NCI-H2227 treated with DMSO at 0.1 percent for 48 hours (cell line): ENCODE measurements at places on chromosomes 5 and 9.
A peak's percentile ranks its signal among the peaks of the same experiment; 100 is the strongest.

- DNase-seq, result no peak
Observed at GRCh38 chr9:36221667-36222066, 30.9 kb downstream of the CLTA start.

- DNase-seq, result no peak
Observed at GRCh38 chr5:149337736-149338135, 7.6 kb upstream of the GRPEL2 start.

DNA sequence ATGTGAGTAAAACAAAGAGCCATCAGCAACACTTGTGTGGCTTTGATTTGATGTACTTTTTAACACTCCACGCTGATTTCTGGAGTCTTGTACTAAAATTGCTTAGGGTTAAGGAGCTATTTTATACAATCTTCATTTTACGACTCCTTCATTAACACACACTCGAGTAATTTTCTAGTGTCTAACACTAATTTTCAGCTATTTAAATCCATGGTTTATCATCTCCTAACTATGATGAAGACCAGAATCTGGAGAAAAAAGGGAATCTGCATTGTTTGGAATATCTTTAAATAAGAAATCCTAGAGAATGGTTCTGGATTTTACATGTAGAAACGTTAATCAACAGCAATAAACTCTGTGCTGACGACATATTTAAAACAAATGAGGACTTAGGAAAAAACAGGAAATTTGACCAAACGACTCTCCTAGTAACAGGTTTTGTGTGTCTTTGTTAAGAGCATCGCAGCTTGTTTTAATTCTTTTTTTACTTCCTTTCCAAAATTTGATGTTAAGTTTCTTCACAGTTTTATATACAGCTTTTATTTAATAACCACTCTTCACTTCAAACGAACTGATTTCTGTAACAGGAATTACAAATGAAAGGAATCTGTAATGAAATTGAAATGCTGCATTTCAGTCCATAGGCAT lies 138.5 kb downstream of the AOPEP start:
- no peak for DNase-seq

DNA sequence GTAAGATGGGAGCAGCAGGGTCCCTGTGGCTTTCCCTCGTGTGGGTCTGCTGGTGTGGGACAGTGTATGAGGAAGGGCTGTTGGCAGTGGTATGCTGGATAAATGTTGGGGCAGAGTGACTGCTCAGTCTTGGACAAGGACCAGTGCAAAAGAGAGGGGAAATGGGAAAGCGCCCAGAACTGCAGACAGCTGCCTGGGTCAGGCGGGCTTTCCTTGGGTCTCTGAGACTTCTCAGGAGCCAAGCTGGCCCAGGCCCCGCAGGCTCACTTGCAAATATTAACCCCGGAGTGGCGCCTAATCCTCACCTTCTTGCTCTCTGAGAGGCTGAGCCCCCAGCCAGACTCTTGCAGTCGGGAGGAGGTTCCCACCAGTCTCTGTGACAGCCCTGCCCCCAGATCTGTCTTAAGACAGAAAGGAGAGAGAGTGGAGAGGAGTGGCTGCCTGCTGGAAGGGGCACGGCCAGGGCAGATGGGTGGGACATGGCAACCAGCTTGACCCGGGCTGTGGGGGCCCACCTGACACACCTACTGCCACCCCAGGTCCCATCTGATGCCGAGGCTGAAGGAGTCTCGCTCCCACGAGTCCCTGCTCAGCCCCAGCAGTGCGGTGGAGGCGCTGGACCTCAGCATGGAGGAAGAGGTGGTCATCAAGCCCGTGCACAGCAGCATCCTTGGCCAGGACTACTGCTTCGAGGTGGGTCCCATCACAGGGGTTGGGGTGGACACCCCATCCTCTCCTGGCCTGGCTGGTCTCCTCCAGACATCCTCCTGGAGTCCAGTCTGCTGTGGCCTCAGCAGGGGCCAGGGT lies 105.2 kb downstream of the DAB2IP start:
- DNase-seq, result no peak

- DNase-seq, result no peak
Observed at GRCh38 chr5:176639981-176640380, 7.3 kb upstream of the TSPAN17 start.

DNA sequence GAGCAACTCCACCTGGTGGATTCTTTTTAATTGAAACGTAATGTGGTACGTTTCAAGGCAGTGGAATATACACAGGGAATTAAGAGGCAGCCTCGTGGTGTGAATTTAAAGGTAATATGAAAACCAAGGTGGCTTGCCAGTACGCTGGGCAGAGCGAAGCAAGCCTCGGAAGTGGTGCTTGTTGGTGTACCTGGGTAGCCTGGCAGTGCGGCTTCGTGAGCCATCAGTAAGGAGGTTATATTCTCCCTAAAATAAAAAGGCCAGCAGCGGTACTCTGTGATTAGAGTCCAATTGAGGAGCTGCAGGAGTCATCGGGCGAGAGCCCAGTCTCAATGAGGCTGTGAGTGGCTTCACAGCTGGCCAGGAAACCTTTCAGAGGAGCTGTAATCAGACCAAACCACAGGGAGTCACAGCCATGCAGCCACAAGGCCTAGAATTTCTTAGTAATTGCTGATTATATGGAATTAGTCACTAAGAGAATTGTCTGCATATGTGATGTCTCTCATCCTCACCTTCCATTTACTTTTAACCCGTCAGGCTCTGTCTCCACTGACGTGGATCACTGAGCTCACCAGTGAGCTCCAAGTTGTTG lies 57.7 kb downstream of the DCP2 start:
- peak; percentile 83 for DNase-seq

DNA sequence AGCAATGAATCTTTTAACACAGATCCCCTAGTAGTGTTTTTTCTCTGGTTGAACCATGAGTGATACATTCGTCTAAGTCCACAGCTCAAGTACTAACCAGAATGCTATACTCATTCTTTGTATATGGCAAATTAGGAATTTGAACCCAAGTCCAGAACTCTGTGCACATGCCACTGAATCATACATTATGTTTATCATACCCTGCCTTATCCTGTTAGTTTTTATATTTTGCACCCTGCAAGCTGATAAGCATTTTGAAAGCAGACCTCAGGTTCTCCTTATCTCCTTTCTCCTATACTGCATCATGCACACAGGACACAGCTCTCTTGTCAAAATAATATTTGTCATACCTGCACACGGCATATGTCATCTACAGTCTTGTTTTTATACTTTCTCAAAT lies 54.6 kb upstream of the ELL2 start:
- DNase-seq, result no peak

GRCh38 chr5:151902215-151902614 lies 22.4 kb downstream of the GLRA1 start:
- DNase-seq, result no peak

GRCh38 chr5:69309380-69309779 lies 23.2 kb downstream of the CCDC125 start:
- DNase-seq, result no peak

- DNase-seq, result no peak
Observed at GRCh38 chr9:102439583-102439982, 555.5 kb upstream of the CYLC2 start.

DNA sequence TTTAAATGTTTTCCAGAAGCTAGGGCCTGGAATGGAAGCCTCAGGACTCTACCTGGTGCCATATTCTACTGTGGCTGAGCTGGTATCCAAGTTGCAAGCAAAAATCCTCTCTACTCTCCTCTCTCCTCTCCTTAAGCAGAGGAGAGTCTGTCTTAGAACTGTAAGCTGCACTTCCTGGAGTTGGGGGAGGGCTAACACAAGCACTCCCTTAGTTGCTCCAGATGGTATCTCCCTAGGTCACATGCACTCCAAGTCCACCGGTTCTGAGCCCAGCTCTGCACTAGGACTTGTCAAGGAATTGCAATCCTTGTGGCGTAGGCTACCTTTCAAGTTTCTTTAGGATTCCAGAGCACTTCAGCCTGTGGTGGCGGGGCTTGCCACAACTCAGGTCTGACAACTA lies 513.9 kb upstream of the RGMB start:
- DNase-seq, result no peak

DNA sequence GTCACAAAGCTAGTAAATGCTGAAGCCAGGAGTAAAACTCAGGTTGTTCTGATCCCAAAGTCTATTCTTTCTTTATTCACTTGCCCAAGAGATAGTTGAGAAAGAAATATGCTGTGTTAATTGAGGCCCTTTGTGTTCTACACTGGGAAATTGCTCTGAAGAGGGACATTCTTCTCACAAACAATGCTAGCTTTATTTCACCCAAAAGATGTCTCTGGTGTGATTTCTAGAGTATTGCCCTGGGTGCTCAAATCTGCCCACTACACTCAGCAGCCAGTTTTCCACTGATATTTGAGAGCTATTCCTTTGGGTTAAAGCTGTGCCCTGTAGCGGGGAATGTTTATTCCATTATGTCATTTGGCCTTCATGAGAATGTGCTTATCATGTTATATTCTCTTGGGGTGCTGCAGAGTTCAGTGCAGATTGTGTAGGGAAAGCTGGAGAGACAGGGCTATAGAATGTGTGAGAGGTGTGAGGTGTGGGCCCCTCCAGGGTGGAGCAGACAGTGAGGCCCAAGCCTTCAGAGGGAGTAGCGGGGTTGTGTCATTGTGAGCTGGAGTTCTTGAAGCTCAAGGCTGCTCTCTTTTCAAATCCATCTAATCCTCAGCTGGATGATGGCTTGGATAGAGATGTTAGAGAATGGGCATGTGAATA lies 21.0 kb upstream of the C5orf63 start:
- DNase-seq, result no peak

- peak; percentile 13 for DNase-seq
Observed at GRCh38 chr9:93126825-93127368, 7.2 kb downstream of the NINJ1 start.

DNA sequence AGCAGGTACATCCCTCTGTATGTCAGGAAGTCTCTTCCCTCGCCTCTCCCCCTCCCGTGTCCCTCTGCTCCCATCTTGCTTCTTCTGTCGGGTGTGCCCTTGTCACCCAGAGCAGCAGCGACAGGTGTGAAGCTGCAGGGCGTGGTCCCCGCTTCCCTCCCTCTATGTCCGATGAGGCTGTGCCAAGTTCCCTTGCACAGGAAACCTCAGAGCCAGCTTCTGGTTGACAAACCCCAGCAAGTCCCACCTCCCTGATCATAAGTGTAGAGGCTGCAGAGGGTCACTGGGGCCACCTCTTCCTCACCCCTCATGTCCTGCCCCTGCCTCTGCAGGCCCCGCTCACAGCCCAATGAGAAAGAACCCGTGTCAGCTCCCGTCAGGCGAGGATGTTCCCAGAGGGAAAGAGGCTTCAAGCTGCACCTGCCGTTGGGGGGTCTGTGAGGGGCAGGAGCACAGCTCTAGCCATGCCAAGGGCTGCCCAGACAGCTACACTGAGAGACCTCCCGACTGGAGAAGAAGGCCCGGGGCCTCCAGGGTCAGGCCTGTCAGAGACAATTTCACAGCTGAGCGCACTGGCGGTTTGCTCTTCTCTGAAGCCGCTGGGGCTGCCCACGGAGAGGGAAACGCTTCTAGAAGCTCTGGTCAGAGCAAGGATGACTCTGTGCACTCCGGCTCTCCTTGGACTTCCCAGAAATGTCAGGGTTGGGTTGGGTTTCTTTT lies 73.3 kb downstream of the AK8 start:
- DNase-seq, result no peak

DNA sequence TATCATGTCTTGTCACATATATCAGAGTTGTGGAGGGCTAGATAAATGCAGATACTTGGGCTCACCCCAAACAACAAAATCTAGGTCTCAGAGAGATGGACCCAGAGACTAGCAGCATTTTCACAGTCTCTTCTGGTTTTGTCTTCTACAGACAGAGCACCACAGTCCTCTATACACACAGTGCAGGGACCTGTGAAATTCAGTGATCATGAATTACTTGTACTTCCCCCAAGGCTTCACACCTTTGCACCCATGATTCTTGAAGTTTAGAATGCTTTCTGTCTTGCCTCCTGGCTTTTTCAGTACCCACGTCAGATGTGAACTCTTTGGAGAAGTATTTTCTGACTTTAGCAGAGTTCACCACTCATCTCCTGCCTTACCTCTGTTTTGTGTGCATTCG lies 371.5 kb upstream of the PRR16 start:
- DNase-seq, result no peak

- DNase-seq, result no peak
Observed at GRCh38 chr9:3360245-3360644, 165.6 kb downstream of the RFX3 start.

DNA sequence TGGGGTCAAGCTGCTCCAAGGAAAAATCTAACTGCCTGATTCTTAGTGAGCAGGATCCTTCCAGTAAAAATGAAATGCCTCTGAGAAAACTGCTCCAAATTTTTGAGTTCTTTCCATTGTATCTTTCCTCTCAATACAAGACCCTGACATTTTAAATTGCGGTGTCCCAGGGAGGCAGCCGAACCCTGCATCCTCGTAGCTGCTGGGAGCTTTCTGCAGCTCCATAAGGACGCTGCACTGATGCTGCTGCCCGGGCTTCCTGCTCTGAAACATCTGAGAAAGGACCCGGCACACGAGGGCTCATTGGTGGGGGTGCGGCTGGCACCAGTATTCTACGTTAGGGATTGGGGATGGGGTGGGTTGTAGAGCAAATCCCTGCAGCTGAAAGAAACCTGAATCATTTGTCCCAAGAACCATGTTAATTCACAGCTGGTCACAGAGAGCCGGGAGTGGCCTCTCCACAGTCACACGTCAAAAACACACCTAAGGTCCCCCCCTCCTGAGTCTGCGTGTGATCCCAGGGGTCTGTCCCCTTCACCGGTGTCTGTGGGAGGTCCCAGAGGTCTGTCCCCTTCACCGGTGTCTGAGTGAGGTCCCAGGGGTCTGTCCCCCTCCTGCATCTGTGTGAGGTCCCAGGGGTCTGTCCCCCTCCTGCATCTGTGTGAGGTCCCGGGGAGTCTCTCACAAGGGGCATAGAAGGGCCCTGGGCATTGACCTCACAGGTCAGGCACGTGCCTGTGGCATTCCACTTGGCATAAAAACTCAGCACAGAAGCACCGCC lies 63.4 kb upstream of the ZNF354B start:
- no peak for DNase-seq

DNA sequence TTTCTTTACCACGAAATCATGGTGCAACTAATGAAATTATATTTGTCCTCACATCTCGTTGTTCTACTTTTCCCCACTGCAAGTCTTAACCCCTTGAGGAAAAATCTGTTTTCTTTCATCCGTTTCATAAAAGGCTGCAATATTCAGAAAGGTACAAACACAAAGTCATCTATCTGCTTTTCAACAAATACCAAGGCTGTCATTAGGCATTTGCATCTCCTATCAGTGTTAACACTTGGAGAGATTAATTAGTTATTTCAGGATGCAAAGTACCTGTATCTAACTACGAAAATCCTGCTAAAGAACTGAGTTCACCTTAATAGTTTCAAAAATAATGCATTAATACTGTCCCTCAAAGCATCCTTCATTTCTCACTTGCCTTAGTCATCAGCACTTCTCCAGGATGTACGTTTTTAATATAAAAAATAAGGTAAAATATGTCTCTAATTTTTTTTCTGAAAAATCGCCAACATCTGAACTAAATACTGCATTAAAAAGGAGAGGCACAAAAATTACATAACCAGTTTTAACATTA lies 1.8 kb downstream of the ARRDC3 start:
- DNase-seq, result no peak

- DNase-seq, result no peak
Observed at GRCh38 chr5:2453781-2454180, 297.7 kb downstream of the IRX2 start.
